ENCODE measurements at places on chromosomes 1 and 21. TPM values are rescaled to one million over a fixed set of nuclear protein-coding genes. Genes with fewer than 3 reads are reported as not detected.

Gene TEX38
- total RNA-seq = not detected

Gene ENAH
- total RNA-seq = 132 TPM

Gene FMO2
- not detected for total RNA-seq

Gene CYP4Z1
- not detected for total RNA-seq

Gene LAPTM5
- total RNA-seq = not detected

Gene OR6K3
- total RNA-seq = not detected

Gene FAM163A
- 0.05 TPM for total RNA-seq

Gene WDR4
- total RNA-seq = 21.8 TPM
